ENCODE measurements at places on chromosomes 7 and 10. TPM values are rescaled to one million over a fixed set of nuclear protein-coding genes. Genes with fewer than 3 reads are reported as not detected.

NME8 gene
- total RNA-seq, result not detected

TCAF2 gene
- total RNA-seq, result 0.78 TPM

ANLN gene
- 18.4 TPM for total RNA-seq

HTR7 gene
- total RNA-seq, result 13.3 TPM

SPDYE3 gene
- not detected for total RNA-seq

NRF1 gene
- total RNA-seq, result 16.4 TPM

DPP6 gene
- not detected for total RNA-seq

MTERF1 gene
- 17.0 TPM for total RNA-seq

KLF14 gene
- total RNA-seq, result not detected

MSMB gene
- total RNA-seq, result not detected

TUBB8 gene
- total RNA-seq, result 1.1 TPM

CALHM3 gene
- not detected for total RNA-seq

CLDN15 gene
- 9.4 TPM for total RNA-seq

FFAR4 gene
- not detected for total RNA-seq

SPDYE16 gene
- 0.20 TPM for total RNA-seq

CYP26C1 gene
- total RNA-seq, result 0.10 TPM

GPR26 gene
- total RNA-seq, result 0.10 TPM

NAT16 gene
- total RNA-seq, result 2.4 TPM

VGF gene
- total RNA-seq, result 8.4 TPM

CYP3A4 gene
- total RNA-seq, result not detected

AHCYL2 gene
- total RNA-seq, result 16.8 TPM

FRA10AC1 gene
- 17.7 TPM for total RNA-seq

COL26A1 gene
- 66.2 TPM for total RNA-seq

PCLO gene
- total RNA-seq, result 17.4 TPM

HOXA7 gene
- total RNA-seq, result not detected

MACC1 gene
- total RNA-seq, result 0.29 TPM

PURB gene
- 11.4 TPM for total RNA-seq

EBLN1 gene
- total RNA-seq, result not detected

FOXI2 gene
- 0.17 TPM for total RNA-seq

CHN2 gene
- 63.2 TPM for total RNA-seq

HYAL4 gene
- not detected for total RNA-seq

SUN3 gene
- not detected for total RNA-seq

USP6NL gene
- 13.3 TPM for total RNA-seq

INSYN2A gene
- total RNA-seq, result 1.7 TPM

PON3 gene
- not detected for total RNA-seq

RAB19 gene
- total RNA-seq, result not detected

ZKSCAN1 gene
- total RNA-seq, result 127 TPM

PLEKHS1 gene
- total RNA-seq, result not detected

LGI1 gene
- 174 TPM for total RNA-seq

ICA1 gene
- 9.8 TPM for total RNA-seq

ITPRID1 gene
- not detected for total RNA-seq

OR6B1 gene
- total RNA-seq, result not detected

FAM180A gene
- total RNA-seq, result not detected

PTEN gene
- total RNA-seq, result 61.2 TPM

CAPZA2 gene
- total RNA-seq, result 142 TPM

COBL gene
- total RNA-seq, result 3.3 TPM

NACAD gene
- total RNA-seq, result 125 TPM

SERPINE1 gene
- not detected for total RNA-seq

CCDC136 gene
- 202 TPM for total RNA-seq

GPRIN2 gene
- total RNA-seq, result 3.0 TPM

GBX1 gene
- not detected for total RNA-seq

HOXA11 gene
- not detected for total RNA-seq

TYW1 gene
- 17.7 TPM for total RNA-seq

PLCE1 gene
- total RNA-seq, result 0.25 TPM

FANK1 gene
- total RNA-seq, result 0.59 TPM

SFXN2 gene
- total RNA-seq, result 5.4 TPM

Data from glutamatergic neuron (in vitro differentiated cells).